ENCODE measurements at places on chromosomes 12 and 14.

DNA sequence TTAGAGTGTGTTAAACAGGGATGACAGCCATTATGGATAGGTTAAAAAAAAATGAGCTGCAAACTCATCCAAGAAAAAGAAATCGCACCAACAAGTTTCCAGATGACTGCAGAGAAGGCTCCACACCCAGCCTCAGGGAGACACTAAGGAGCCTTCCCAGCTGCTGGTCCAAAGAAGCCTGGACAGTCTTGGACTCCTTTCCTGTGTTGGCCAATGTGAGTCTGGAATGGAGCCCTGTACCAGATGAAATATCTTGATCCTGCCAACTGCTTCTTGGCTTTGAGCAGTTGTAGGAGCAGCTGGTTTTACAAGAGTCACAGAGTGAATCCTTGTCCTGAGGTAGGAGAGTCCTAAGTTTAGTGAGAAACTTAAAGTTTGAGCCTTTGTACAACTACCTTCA is 44.5 kb downstream of the SLC38A1 start:
- no peak for DNase-seq

DNA sequence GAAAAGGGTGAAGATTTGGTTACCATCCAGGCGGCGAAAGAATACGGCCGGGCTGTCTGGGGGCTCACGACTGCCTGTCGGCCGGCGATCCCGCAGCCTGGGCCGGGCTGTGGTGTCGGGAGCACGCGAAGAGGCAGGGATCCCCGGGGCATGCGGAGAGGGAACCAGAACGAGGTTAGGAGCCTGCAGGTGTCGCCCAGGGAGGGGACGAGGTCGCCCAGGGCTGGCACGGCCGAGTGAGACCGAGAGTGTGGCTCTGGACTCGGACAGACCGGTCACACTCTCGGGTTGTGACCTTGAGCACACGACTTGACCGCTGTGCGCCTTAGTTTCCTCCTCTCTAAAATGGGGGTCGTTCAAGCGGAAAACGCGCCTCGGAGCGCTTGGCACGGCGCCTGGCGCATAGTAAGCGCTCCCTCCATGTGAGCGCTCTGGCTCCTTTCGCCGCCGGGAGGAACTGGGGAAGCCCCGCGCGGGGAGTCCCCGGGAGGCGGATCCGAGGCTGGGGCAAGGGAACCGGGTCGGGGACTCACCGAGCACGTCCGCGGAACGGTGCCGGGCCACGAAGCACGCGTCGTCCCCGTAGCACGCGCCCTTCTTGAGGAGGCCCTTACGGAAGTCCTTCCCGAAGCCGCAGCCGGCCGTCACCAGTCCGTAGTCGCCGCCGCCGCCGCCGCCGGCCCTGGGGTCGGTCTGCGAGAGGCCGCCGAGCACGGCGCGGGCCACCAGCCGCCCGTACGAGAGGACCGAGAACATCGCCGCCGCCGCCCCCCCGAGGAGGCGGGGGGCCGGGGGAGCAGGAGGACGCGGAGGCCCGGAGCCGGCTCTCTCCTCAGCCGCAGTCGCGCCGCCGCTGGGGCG is 612 bp downstream of the PPTC7 start:
- DNase-seq = no peak

DNA sequence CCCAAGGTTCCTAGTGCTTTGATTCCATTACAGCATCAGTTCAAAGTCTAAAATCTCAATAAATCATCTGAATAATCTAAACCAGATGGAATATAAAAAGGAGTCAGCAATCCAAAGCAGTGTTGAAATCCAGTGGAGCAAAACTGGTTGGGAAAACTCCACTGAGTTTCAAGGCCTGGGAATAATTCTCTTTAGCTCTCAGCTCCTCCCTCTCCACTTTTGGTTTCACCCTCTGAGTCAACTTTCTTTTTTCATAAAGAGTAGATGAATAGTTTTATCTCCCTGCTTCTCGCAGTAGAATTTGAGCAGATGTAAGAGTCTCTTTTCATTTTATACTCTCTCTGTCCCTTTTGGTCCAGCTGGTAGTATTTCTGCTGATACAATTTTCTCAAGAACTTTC is 338.6 kb downstream of the APAF1 start:
- no peak for DNase-seq

- DNase-seq = no peak
Measured at GRCh38 chr14:95356245-95356869, 36.6 kb upstream of the CLMN start.

- DNase-seq = no peak
Measured at GRCh38 chr12:108181095-108181454, 52.0 kb downstream of the WSCD2 start.
